ENCODE measurements at places on chromosomes 13 and 19.

DNA sequence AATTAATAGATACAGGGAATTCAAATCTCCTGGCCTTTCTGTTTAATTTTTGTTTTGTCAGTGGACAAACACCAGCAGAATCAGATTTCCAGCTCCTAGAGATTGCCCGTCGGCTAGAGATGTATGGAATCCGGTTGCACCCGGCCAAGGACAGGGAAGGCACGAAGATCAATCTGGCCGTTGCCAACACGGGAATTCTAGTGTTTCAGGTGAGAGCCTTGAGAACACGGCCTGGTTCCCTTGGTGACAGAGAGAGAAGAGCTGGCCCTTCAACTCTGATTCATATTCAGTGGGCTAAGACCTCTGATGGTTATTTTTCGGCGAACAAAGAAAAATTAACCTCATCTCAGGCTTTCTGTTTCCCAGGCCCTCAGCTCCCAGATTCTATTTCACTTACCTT is 191.3 kb downstream of the STK24 start:
- DNase-seq, result no peak

- DNase-seq, result no peak
Observed at GRCh38 chr13:41938918-41939317, 22.0 kb downstream of the VWA8 start.

GRCh38 chr19:57769345-57770131 is at the start of gene ZNF586:
Gene ZNF586 (plus strand): TSS chr19:57769676. CDS start chr19:57769843, 167 bp downstream.
- DNase-seq, result peak; percentile 93

GRCh38 chr19:22427960-22428913 is 6.1 kb upstream of the ZNF98 start:
- no peak for DNase-seq

DNA sequence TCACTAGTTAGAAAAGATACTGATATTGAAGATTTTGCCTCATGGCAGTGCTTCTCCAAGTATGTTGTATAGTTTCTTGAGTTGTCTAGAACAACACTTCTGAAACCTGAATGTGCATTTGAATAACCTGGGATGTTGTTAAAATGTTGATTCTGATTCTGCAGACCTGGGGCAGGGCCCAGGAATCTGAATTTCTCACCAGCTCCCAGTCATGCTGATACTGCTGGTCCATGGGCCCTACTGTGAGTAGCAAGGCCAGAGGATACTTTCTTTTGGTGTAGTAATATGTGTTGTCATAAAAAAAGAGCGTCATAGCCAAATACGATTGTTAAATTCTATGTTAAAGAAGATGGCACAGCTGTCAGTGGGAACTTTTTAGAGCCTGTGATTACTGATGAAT is 41.6 kb upstream of the C1QTNF9 start:
- no peak for DNase-seq

DNA sequence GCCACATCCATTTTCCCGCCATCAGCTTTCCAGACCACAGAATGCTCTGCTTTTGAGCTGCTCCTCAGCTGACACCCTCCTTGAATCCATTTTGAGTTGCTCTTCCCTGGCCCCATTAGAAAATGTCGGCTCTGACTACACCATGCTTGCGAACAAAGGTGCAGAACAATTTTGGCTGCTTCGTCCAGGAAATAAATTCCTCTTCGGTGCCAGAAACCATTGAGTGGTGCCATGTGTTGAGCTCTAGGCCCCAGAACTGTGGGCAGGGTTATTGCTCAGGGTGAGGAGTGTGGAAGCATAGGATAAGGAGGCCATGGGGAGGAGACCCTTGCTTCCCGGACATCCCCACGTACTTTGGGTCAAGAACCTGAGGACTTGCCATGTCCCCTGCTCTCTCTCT is 52.1 kb downstream of the NFIX start:
- DNase-seq, result no peak

DNA sequence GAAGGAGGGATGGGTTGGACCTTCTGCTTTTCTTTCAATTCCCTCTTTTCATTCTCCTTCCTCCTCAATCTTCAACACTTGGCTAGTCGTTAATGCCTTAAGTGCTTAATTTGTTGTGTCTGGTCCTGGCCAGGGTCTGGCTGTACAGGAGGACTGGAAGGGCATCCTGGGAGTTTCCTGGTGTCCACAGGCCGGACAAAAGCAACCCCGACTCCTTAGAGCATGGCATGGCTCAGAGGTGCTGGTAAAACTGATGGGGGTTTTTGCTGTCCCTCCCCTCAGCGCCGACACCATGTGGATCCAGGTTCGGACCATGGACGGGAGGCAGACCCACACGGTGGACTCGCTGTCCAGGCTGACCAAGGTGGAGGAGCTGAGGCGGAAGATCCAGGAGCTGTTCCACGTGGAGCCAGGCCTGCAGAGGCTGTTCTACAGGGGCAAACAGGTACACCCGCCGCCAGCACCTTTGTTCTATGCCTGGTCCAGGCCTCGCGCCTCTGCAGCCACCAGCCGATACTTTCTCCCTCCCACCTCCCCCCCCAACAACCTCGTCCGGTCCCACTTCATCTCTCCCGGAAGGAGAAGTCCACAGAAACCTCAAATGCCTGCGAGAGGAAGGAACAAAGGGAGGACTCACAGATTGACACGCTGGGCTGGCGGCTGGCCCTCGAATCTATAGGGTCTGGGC is 1.4 kb downstream of the UHRF1 start:
- peak; percentile 31 for DNase-seq

DNA sequence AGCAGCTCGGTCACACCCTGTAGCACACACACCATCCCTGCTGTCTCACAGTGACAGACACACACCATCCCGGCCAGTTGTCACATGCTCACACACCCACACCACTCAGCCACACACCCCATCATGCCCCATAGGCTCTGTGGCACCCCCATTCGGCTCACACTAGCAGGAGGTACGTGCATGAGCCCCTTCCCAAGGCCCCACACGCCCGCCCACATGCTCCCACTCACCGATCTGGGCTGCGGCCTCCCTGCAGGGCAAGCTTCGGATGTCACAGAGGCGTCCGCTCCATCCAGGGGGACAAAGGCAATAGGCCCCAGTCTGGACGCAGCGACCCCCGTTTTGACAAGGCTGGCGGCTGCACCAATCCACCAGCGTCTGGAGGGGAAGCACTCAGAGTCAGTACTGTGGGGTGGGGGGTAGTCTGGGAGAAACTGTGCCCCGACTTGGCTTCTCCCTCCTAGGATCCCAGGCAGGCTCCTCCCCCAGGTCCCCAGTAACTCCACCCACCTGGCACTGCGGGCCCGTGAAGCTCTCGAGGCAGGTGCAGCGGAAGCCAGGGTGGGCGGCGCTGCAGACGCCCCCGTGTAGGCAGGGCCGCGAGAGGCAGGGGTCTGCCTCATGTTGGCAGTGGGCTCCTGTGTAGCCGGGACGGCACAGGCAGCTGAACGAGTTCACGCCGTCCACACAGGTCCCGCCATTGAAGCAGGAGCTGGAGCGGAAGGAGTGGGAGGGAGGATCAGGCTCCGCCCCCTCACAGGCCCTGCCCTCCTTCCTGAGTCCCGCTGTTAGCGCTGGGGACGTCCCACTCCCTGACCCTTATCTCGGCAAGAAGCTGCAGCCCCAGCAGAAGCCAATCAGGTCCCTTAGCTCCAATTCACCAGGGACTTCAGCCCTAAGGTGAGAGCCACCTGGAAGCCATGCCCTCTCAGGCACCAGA is 20.1 kb downstream of the NOTCH3 start:
- no peak for DNase-seq

GRCh38 chr13:46698910-46699460 is 98.0 kb downstream of the ESD start:
- DNase-seq, result peak; percentile 30

Measured in fibroblast of villous mesenchyme (primary cell).